ENCODE measurements at places on chromosomes 3 and 15.

- DNase-seq, result peak; percentile 69
These were observed 248.1 kb upstream of the C2CD4B start for GRCh38 chr15:62413153-62413552.

DNA sequence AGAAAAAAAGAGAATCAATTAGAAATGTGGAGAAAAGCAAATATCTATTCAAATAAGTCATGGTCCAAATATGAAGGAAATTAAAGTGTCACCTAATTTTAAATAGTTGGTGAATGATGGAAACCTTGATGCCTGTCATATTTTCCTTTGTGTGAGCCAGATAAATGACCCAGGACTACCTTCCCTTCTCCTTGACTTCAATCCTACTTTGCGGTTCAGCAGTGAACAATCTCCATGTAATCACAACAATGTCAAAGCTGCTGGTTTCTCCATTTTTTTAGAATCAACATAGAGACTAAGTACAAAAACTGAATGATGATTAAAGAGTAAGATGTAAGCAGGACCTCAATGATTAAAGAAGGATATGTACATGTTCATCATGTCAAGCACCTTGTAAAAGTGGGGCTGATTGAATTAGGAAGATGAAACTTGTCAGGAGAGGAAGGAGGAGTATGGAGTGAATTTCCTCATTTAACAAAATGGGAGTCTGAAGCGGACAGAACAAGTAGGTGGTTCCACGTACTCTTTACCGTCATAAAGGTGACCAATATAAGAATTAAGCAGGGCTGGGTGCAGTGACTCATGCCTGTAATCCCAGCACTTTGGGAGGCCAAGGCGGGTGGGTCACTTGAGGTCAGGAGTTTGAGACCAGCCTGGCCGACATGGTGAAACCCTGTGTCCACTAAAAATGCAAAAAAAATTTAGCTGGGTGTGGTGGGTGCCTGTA is 43.1 kb downstream of the TRPM1 start:
- DNase-seq, result no peak

DNA sequence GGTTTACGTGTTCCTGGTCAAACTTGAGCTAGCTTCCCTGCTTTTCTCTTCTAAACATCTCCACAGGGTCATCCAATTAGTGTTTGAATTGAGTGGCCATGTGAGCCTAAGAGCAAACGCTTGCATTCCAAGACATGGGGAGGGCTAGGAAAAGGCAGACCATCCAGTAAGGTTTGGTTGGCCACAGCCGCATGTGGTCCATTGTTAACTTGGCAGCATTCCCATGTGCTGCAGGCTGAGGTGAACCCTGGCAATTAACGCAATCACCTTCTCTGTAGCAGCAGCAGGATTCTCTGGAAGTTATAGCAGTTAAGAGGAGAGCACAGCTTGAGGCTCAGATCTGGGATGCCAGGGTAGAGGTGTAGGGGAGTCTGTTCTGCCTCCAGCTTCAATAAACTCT is 502.2 kb upstream of the LMCD1 start:
- DNase-seq, result no peak

- no peak for DNase-seq
These were observed 120.8 kb downstream of the RFTN1 start for GRCh38 chr3:16392717-16393116.

DNA sequence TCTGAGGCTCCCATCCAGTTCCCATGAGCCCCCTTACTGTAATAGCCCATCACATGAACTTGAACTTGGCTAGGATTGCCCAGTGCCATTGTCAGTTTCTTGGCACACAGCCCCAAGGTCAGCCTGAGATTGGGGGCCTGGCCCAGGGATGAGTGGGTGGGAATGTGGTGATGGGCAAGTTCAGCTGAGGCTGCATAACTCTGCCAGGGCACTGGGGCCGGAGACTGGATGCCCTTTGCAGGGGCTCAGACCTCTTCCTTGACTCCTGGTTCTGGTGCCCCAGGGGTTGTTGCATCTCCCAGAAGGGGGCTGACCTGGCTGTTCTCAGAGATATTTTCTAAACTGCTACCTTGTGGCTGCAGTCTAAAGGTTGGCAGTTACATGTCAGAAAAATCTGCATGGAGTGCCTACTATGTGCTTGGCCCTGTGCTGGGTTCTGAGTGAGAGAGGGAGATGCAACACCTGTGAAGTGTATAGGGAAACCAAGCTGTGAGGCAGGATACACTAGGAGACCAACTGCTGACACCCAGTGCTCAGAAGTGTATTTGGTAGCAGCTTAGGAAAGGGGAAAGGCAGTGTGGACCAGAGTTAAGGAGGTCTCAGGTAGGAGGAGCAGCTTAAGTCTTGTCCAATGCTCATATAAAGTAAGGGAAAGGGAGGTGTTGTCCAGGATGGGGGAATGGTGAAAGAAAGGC is 74.8 kb upstream of the PRR23C start:
- DNase-seq, result no peak

DNA sequence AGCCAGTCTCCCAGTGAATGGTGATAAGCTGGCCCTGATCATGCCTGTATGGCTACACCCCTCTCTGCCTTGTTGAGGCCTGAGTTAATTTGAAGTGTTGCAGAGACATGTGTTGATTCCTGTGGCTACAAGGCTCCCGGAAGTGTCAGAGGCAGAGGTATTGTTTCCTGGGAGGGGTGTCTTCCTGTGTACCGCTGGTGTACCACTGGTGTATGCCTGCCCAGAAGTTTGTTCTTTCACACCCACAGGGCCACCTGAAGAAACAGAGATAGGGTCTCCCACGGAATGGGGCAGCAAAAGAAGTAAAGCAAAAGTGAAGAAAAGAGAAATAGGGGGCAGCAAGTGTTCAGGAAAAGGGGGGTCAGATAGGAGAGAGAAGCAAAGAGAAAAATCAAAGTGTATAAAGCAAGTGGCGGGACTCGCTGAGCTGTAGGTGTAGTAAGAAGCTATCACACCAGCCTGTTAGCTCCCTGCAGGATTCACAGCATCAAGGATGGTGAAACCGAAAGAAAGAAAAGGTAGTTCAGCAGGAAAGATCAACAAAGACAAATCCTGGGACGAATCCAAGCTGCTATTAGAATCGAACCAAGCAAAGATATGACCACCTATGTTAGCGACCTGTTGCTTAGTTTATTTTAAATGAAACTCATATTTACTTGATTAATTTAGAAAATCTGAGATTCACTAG is 36.6 kb upstream of the CD47 start:
- DNase-seq, result no peak

DNA sequence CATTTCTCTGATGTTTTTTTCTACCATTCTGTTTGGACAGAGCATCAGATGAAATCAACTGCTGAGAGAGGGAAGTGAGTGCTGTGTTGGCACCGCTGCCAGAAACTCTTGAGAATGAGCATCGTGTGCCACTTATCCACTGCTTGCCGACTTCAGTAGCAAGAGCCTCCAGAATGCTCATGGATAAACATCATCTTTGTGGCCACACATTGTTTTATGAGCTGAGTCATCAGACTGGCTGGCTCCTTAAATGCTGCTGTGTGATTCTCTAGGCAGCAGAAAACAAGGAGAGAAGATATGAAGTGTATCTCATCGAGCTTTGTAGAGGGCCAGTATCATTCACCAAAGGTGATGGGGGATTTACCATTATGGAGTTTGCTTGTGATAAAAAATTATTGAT is 3.4 kb upstream of the DOCK3 start:
- peak; percentile 95 for DNase-seq

- DNase-seq, result no peak
These were observed 151.4 kb upstream of the MCTP2 start for GRCh38 chr15:94079968-94080367.

Measured in EH (cell line).